Omental fat pad (tissue), 4 donors: ENCODE measurements at places on chromosomes 1 and 21.

DNA sequence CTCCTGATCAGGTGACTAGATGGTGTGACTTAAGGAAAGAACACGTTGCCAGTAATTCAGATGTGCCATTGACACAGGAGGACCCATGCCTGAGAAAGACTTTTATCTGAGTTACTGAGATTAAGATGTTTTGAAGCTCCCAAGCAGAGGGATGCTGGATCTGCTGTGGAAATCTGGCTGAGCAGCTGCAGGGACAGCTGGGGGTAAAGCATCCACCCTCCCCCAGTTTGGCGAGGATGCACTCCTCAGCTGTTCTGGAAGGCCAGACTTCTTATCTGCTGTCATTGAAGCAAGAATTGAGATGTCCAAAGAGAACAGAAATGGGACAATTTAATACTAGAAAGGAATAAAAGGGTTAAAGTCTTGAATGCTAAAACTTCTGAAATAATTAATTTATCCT lies 25.7 kb downstream of the TTC3 start:
- DNase-seq = no peak

GRCh38 chr1:57024855-57025254 lies 59.0 kb upstream of the C8B start:
- no peak for DNase-seq

DNA sequence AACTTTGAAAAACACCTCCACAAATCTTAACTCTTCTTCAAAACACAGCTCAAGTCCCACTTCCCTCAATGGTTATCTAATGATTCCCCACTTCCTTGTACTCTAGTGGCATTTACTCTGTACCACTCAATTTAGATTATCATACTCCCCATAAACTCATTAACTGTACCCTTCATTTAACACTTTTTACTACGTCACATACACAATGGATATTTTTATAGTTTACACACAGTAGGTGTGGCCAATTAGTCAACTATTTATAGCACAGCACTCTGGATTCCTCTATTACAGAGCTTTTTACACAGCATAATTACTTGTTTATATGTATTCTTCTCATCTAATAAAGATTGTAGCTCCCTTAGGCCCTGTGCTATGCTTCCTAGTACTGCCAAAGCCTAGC lies 62.1 kb downstream of the FOXJ3 start:
- DNase-seq = no peak

DNA sequence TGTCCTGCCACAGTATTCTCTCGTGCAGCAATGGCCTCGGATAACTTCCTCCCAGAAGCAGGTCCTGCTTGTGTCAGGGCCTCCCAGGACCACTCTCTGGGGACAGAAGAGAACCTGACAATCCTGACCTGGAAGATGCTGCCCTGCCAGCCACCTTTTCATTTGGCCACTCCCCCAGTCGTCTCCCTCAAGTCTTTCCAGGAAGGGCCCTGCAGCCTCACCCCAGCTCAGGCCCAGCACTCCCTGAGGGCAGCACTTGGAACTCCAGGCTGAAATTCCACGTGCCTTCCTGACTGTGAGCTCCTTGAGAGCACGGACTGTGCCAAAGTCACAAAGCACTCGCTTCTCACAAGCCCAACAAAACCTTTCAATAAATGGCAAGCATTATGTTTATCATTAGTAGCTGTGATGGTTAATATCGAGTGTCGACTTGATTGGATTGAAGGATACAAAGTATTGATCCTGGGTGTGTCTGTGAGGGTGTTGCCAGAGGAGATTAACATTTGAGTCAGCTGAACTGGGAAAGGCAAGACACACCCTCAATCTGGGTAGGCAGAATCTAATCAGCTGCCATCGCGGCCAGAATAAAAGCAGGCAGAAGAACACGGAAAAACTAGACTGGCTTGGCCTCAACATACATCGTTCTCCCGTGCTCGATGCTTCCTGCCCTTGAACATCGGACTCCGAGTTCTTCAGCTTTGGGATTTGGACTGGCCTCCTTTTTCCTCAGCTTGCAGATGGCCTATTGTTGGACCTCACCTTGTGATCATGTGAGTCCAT lies 2.3 kb upstream of the CLEC20A start:
- no peak for DNase-seq
